Activated T-helper 17 cell treated with anti-CD3 and anti-CD28 coated beads, Interleukin-2, amount 50 U/mL, for 72 hours (primary cell): ENCODE measurements at places on chromosomes 2 and 18.

GRCh38 chr18:48100165-48100575, 169.7 kb upstream of the SMAD2 start:
- no peak for ATAC-seq

DNA sequence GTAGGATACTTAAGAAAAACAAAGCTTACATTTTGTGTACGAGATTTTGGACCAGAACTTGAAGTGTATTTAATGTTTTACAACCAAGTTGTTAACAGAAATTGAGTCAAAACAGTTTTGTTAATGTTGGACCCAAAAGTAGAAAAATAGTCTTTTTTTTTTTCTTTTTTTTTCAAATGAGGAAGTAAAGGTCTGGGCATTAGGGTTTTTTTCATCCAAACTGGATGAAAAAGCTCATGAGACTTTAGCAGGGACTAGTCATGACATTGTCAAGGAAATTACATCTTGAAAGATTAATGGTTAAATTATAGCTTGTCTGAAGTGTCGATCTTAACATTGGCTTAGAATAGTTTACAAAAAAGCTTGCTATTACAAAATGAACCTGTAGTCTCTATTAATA, 32.3 kb downstream of the CCNT2 start:
- no peak for ATAC-seq

DNA sequence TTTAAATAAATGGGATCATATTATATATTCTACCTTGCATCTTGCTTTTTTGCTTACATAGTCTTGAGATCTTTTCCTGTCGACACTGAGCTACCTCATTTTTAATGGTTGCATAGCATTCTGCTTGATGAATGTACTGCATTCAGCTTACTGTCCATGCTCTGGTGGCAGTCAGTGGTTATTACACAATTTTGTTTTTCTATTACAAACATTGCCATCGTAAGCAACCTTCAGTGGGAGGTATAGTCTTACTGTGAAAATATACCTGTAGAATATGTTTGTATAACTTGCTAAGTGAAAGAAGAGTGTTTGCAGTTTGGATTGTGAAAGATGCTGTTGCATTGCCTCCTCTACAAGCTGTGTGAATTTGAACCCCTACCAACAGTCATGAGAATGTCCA, 43.4 kb downstream of the UBXN4 start:
- no peak for ATAC-seq

- no peak for ATAC-seq
These were observed 38.0 kb downstream of the PPP3R1 start for GRCh38 chr2:68214381-68214780.

DNA sequence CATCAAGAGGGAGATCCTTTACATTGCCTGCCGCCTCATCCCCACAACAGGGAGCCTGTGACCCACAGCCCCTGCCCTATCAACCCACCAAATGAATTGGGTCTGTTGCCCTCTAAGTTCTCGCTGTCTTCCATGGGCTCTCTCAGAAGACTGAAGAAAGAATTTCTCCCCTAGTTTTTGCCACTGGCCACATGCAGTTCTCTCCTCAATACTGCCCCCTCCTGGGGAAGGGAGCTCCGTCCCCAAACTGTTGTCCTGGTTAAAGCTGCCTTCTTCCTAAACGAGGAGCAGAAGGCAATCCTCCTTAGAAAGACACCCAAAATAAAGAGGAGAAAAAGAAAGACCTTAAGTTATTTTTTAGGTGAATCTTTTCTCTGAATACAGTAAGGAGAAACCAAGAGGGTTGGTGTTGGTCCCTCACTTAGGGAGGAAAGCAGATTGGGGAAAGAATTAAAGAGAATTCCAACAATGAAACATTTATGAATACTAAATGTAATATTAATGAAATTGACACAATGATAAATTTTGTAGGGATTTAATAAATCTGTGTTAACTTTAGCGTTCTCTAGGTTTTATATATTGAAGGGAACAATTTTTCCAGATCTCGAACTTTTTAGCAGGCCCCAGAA, 31.1 kb upstream of the SATB2 start:
- peak; percentile 37 for ATAC-seq

- ATAC-seq: peak; percentile 96
These were observed at the start of gene SMYD5 for GRCh38 chr2:73214120-73215035. SMYD5 (plus strand) TSS chr2:73214245; CDS start chr2:73214267, 22 bp downstream.

- ATAC-seq: no peak
These were observed 132.3 kb upstream of the ALPP start for GRCh38 chr2:232246245-232246644.

GRCh38 chr2:60517446-60517845, 36.0 kb downstream of the BCL11A start:
- ATAC-seq: no peak

- no peak for ATAC-seq
These were observed 146.9 kb downstream of the TTC32 start for GRCh38 chr2:19754907-19755306.

DNA sequence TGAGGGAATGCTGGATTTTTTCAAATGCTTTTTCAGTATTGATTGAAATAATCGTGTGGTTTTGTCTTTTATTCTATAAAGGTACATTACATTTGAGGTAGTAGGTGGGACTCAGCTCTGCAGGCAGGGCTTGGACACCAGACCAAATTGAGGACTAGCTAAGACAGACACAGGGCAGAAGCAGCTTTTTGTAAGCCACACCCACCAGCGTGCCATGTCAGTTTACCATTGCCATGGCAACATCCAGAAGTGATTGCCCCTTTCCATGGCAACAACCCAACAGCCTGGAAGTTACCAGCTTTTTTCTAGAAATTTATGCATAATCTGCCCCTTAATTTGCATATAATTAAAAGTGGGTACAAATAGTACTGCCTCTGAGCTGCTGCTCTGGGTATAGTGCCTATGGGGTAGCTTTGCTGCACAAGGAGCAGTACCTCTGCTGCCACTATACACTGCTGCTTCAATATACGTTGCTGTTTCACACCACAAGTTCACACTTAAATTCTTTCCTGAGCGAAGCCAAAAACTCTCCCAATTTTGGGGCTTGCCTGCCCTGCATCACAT, 23.6 kb upstream of the VWA3B start:
- ATAC-seq: no peak

- ATAC-seq: peak; percentile 83
These were observed 5.4 kb upstream of the POLI start for GRCh38 chr18:54263904-54264336.

DNA sequence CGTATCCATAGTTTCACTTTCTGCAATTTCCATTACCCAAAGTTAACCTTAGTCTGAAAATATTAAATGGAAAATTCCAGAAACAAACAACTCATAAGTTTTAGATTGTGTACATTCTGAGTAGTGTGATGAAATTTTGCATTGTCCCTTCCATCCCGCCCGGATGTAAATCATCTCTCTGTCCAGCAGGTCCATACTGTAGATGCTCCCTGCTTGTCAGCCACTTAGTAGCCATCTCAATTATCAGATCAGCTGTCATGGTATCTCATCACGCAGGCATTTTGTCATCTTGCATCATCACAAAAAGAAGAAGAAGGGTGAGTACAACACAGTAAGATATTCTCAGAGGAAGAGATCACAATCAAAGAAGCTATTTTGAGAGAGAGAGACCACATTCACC, 185.0 kb upstream of the STK17B start:
- ATAC-seq: no peak

GRCh38 chr2:227774011-227774624, 28.4 kb downstream of the SCYGR8 start:
- ATAC-seq: peak; percentile 76

- no peak for ATAC-seq
These were observed 602.9 kb upstream of the RAB6C start for GRCh38 chr2:129376426-129377077.

DNA sequence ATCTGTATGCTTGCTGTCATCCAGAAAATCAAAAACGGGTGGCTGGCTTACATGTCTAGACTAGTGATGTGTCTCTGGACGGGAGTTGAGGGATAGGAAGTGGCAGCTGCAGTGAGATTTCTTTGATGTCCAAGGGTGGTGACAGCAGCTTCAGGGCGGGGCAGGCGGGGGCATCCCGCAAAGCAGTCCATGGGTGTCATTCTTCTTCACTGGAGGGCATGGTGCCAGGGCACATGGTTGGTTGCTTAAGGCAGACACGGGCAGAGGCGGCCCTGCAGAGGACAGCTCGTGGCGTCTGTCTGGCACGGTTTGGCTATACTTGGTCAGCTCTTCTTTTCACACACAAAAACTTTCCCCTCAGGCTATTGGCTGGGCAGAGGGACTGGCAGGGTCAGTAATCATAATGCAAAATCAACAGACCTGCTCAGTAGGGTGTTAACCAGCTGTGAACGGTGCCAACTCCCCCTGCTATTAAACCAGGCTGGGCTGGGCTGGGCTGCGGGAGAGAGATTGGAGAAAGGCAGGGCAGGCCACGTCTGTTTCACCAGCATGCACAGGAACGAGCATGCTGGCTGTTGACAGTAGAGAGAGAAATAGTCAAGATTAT, 63.7 kb downstream of the COL4A3 start:
- no peak for ATAC-seq

- ATAC-seq: no peak
These were observed 62.7 kb upstream of the KIF5C start for GRCh38 chr2:148812306-148812705.

DNA sequence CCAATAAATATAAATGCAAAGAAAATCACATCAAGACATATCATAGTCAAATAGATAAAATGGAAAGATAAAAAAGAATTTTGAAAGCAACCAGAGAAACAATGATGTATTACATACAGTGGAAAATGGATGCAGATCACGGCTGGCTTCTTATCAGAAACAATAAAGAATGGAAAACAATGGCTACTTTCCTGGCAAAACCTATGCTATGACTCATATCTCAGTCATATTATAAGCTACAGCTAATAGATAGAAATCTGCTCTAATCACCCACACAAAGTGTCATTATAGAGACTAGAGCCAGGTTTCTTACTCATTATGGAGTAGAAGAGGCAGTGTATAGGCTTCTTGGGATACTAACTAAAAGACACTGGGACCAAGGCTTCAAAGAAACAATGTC, 93.5 kb upstream of the TACR1 start:
- no peak for ATAC-seq

- ATAC-seq: no peak
These were observed 735 bp downstream of the NRP2 start for GRCh38 chr2:205682971-205683501.

DNA sequence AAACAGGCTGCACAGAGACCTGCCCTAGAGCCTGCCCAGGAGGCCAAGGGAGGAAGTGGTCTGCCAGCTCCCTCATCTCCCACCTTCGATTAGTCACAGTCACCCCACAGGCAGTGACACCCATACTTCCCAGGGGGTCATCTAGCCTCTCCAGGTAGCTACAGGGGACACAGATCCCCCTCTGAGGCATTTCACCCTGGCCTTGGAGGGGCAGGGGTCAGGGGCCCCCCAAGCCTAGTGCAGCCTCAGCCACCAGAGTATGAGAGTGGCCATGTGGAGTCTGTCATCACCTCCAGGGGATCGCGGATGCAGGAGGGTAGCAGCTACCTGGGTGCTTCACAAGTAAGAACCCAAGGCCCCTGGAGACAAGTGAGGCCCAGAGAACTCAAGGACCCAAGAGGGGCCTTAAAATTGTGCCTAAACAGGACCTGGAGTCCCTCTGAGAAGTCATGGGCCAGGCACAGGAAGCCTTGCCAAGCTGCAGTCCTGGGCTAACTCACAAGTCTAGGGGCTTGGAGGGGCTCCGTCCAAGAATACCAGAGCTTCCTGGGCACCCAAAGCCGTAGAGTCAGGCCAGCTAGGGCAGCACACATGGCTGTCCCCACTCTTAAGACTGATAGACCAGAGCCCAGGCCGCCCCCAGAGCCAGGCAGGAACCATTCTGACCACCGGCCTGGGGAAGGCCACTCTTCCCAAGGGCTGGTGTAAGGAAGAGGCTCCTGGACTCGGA, 354.3 kb upstream of the ID2 start:
- no peak for ATAC-seq

DNA sequence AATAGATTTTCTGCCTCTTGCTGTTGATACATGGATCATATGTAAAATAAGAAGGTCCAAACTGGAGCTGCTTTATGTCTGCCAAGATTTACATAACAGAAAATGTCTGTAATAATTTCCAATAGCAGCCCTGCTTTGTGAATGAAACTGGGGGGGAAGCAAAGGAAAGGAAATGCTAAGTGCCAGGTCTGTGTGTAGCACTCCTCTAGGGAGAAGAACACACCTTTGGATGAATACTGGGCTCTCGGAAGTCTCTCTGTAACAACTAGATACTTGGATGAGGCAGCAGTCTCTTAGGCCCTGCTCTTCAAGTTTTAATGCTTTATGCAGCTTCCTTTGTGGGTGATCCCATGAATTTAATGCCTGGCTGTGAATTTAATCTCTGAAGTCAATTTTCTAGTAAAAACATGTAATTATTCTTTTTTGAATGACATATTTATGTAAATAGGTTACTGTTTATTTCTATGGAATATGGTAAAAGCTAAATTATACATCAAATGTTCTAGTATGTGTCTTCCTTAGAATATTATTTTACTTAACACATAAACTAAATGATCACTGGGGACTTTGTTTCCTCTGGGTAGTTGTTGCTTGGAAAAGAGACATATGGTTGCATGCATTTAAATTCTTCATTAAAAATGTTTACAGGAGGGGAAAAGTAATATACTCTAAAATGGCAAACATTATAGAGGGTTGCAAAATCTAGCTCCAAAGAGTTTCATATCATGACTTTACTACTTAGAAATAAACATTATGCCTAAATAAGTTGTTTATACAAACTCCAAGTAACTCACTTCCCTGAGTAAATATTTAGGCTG, 336.6 kb upstream of the CWC22 start:
- ATAC-seq: no peak

- no peak for ATAC-seq
These were observed 60.8 kb downstream of the EML4 start for GRCh38 chr2:42229949-42230348.

- ATAC-seq: no peak
These were observed 231.4 kb downstream of the EIPR1 start for GRCh38 chr2:3146175-3146574.

GRCh38 chr18:62682371-62682770, 33.0 kb upstream of the PHLPP1 start:
- ATAC-seq: no peak

- no peak for ATAC-seq
These were observed 67.5 kb downstream of the CSRNP3 start for GRCh38 chr2:165536851-165537499.

GRCh38 chr18:7821784-7822183, 254.7 kb downstream of the PTPRM start:
- ATAC-seq: no peak

DNA sequence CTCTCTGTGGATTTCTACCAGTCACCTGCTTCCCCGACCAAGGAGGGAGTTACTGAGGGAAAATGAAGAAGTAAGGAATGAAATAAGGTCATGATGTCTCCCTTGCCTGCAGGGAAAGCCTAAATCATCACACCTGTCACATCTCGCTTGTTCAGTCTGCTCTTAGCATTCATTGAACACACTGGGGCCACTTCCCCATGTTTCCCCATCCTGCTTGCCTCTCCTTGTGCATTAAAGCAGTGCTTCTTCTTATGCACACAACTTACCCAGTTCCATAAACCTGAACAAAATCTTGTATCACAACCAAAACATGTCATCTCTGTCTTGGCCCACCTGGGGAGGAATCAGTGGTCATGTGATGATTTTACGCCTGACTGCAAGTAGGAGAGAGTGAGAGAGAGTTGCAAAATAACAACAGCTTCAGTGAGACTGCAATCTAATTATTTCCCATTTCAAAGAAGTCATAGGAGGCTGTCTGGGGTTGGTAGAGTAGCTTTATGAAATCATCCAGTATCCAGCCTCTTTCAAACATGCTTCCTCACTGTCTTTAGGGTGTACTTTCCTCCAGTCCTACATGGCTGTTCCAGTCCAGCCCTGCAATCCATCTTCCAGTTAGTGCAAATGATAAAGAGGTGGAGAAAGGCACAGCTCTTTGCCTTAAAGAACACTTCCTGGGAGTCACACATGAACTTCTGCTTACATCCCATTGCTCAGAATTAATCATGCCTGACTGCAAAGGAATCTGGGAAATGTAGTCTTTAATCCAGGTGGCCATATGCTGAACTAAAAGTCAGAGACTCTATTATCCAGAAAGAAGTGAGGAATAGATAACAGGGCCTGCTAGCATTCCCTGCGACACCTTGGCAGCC, 220.1 kb downstream of the HAUS1 start:
- peak; percentile 26 for ATAC-seq
